Skin of body (tissue), 3 donors: ENCODE measurements at places on chromosomes 7 and 10.

GRCh38 chr10:76282061-76283025 lies 850.9 kb downstream of the LRMDA start:
- peak; percentile 40 for DNase-seq

- no peak for DNase-seq
Observed at GRCh38 chr10:36764823-36765222, 360.6 kb upstream of the ANKRD30A start.

GRCh38 chr7:155580367-155580766 lies 34.0 kb upstream of the CNPY1 start:
- DNase-seq: no peak

- DNase-seq: no peak
Observed at GRCh38 chr10:6530211-6530840, 49.8 kb downstream of the PRKCQ start.

- no peak for DNase-seq
Observed at GRCh38 chr10:76523791-76524351, 1092.4 kb downstream of the LRMDA start.

- DNase-seq: peak; percentile 63
Observed at GRCh38 chr7:36487756-36488336, 98.2 kb downstream of the ANLN start.

DNA sequence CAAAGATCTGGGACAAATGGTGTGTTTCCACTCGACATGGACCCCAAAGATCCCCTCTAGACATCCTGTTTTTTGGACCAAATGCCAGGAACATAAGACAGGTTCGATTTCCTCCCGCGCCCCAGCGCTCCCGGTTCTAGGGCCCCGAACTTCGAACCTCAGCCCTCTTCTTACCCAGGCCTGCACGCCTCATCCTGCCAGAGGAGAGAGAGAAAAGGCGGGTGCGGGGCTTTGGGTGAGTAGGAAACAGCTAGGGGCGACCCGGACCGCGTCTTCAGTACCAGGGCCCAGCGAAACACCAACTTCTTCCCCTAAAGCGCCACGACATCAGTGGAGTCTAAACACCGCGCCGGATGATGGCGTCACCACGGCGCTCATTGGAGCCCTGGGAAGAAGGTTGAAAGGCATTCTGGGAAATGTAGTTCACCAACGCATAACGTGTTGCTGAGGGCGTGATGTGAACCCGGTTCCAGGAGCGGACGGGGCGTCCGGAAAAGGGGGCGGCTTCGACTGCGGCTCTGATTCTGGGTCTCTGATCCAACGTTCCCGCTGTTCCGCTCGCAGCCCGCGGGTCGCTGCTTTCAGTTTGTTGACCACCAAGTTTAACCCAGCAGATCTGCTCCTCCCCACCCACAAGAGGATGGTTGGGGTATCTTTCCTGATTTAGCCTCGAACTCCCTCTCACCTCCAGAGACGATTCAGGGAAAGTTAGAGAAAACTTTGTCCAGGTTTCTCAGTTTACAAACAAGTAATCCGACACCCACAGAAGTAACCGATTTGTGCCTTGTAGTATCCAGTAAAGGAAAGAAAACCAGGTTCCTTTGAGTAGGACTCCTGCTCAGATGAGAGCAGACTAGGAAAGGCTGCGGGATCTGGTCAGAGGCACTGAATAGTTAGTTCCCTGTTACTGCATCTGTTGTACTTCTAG lies at the start of gene BET1:
Gene BET1, minus strand, starts transcription at position 332 of the 928 bp plus-strand sequence. Its CDS starts 139 bp downstream, at position 193.
- DNase-seq: peak; percentile 97

DNA sequence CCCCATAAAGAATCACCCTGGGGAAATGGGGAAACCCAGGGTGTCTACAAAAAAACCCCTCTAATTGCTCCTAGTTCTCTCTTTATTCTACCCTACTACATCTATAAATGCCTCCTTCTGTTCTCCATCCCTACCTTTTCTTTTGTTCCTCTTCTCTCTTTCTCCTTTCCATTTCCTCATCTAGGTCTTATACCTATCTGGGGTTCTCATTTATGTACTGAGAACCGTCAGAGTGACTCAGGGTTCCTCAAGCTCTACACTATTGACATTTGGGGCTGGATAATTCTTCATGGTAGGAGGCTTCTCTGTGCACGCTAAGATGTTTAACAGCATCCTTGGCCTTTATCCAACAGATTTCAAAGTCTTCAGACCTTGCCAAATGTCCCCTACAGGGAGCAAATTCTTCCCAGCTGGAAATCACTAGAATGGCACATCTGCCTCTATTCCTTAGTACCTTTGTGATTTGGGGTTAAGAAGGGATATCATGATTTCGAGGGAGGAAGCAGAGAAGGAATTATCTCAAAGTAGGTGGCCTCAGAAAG lies 137.4 kb upstream of the PTN start:
- DNase-seq: no peak

- no peak for DNase-seq
Observed at GRCh38 chr10:117511601-117512390, 30.8 kb upstream of the EMX2 start.

GRCh38 chr10:131452926-131453720 lies 141.6 kb upstream of the TCERG1L start:
- DNase-seq: peak; percentile 67

- DNase-seq: no peak
Observed at GRCh38 chr7:135162382-135163001, 8.0 kb downstream of the CYREN start.

DNA sequence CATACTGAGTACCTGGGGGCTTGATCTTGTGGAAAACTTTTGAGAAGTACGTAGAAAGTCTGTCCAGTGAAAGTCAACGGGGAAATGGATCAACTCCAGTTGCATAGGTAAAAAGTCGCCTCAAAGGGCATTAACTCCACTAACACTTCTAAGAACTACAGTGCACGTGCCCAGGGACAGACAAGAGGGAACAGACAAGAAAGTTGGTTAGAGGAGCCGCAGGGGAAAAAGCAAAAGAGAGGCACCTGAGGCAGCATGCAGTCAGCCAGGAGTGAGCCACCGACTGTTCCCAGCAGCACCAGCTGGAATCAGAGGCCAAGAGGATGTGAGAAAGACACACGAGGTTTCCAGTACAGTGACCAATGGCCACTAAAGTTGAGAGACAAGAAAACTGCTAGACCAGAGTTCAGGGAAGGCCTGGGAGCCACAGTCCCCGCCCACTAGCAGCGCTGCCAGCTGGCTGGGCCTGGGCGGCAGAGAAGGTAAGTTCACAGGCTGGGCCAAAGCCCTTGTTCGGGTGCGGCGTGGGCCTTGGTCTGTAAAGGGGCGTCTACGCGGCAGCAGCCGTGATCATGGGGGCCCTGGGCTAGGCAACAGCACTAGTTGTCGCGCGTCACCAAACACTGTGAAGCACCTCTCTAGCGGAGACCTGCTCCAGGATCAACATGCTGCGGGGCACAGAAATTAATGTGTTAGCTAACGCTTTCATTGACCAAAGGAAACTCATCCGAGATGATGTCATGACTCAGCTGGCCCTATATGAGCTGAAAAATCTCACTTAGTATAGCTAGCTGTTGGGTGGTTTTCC lies 14.0 kb downstream of the ITGB1 start:
- no peak for DNase-seq

- no peak for DNase-seq
Observed at GRCh38 chr10:101478956-101479355, 109.1 kb downstream of the POLL start.

DNA sequence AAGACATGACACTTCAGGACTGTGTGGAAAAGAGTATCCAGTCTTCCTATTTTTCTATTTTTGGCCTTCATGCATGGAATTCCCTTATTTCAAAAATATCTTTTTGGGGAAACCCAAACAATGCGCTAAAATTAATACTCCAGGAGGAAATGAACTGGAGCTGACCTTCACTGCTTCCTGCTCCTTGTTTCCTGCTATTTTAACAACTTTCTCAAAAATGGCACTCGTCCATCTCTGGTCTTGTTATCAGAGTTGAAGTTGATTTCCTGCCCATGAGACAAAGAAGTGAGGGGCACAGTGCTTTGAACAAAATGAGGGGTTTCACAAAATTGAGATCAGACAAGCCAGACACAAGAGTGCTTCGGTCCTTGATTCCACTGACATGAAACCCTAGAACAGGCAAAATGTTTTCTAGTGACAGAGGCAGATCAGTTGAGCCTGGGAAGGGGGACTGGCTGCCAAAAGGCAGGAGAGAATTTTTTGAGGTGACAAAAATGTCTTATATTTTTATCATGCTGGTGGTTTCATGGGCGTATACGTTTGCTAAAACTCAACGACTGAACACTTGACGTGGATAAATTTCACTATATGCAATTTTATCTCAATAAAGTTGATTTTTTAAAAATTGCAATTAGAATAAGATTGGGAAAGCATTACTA lies 193.2 kb downstream of the CREB5 start:
- no peak for DNase-seq

- DNase-seq: no peak
Observed at GRCh38 chr10:43681220-43681619, 32.5 kb upstream of the ZNF32 start.

DNA sequence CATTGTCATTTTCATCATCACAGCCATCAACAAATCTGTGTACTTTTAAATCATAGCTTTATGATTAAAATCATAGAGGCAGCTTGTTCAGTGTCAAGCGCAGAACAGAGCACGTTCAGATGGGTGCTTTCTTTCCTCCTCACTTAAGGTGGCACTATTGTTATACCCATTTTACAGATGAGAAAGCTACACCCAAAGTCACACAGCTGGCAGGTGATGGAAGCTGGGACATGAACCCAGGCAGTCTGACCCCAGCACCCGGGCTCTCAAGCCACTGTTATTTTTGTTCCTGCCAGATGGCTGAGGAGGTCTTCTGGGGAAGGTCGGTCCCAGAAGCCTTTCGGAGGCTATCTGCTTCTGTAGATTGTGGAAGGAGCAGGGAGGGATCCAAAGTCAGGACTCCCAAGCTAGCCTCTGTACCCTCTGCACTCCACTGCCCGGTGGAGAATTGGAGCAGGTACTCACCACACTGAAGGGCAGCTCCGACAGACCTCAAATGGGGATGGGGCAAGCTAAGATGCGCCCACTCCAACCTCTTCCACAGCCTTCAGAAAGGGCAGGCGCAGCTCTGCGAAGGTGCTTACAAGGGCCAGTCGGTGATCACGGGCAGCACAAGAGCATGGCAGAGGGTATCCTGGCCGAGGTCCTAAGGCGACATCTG lies 610 bp downstream of the AVPI1 start:
- no peak for DNase-seq

DNA sequence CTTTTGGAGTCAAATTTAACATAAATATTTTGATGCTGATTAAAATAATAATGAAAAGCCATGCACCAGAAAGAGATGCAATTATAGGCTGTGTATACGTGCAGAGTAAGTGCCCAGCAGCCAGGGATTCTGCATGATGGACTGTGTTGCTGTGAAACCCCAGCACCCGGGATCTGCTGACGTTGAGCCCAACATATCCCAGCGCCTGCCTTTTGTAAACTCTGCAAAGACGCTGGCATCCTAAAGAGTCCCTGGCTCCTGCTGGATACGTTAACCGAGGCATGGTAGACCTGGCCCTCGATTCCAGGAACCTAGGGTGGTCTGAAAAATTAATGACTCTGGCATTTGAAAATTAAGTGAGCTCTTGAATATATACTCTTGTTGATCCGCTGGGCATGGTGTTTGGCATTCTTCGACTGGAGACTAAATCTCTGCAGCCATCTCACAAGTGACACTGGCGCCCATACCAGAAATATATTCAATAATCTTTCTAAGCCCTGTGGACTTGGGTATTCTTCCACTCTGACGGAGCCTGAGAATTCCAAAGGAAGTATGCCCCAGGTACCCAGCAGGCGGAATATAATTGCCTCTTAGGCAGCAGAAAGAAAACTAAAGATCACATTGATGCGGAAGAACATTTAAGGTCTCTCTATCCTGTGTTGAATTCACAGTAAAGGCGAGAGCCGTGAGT lies 191.2 kb upstream of the SH2B2 start:
- DNase-seq: no peak

- no peak for DNase-seq
Observed at GRCh38 chr10:15344256-15344875, 26.7 kb downstream of the FAM171A1 start.

DNA sequence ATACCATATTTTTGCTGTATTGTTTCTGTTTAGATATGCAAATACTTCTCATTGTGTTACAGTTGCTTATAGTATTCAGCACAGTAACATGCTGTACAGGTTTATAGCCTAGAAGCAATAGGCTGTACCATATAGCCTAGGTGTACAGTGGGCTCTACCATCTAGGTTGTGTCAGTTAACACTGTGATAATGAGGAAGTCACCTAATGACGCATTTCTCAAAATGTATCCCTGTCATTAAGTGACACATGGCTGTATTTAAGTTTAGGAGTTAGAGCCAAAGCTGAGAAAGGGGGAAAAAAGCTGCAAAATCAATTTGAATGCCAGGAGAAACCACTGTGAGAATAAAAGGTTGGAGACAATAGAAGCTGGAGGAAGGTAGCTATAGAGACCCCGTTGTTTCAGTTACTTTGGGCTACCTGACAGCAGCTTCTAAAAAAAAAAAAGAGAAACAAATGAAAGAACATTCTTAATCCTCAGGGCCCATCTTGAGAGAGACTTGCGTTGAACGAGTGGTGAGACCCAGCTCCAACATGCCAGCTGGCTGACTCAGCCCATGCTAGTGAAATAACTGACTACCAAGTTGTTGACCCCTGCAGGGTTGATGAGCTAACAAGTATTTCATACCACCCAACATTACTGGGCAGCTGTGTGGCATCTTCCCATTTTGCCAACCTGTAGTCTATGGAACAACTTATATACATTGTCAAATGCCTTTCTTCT lies 8.7 kb downstream of the STARD3NL start:
- DNase-seq: no peak

DNA sequence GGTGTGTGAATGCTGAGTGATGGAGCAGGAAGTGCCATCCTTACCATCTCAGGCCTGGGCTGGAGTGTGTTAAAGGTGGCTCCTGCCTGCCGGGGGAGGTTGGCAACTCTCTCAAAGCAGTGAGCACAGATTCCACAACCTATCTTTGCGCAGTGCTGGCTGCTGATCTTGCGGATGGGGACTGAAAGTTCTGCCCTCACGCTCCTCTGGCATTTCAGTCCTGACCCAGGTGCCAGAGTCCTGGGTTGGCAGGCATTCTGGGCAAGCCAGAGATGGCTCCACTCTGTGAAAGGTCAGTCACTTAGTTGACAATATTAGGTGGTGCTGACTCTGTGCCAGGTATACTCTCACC lies 315.5 kb downstream of the RPS24 start:
- no peak for DNase-seq

GRCh38 chr7:77649716-77650349 lies 46.4 kb upstream of the RSBN1L start:
- no peak for DNase-seq

- no peak for DNase-seq
Observed at GRCh38 chr7:48611993-48612392, 312.4 kb upstream of the CDC14C start.

- DNase-seq: no peak
Observed at GRCh38 chr10:117807441-117807840, 239.3 kb downstream of the RAB11FIP2 start.

DNA sequence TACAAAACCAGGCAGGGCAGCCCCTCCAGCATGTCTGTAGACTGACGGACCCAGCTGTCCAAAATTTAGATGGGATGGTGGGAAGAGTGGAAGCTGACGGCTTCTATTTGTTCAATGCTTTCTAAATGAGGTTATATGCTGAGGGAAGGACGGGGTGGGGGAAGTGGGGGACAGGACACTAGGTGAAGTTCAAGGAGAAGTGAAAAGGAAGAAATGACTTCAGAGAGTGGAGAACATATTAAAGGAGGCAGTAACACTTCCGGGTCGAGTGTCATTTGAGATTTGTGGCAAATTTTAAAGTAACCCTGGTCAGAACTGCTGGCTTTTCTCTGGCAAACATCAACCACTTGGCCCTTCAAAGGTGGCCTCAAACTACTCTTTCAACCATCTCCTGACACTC lies 9.4 kb downstream of the PIP4K2A start:
- DNase-seq: no peak
